ENCODE measurements at places on chromosomes 12 and 14.

GRCh38 chr14:32593290-32593942 lies 264.3 kb downstream of the AKAP6 start:
- no peak for DNase-seq

DNA sequence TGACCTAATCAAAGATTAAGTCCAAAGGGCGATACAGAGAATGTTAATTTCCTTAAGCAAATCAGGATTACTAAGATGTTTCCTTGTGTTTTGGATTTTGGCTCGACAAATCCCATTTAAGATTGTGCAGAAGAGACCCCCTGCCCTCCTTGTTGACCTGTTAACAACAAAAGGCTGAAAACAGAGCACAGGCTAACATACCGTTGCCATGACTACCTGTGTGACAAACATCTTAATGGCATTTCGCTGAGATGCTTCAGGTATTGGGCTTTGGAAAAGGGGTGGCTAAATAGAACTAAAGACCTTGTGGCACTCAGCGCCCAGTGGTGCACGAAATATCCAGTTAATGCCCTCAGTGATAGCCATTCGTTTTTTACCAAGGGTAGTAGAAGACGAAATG lies 1532.3 kb upstream of the TMEM132C start:
- DNase-seq = no peak

- no peak for DNase-seq
Measured at GRCh38 chr12:80838708-80839107, 99.0 kb downstream of the LIN7A start.

DNA sequence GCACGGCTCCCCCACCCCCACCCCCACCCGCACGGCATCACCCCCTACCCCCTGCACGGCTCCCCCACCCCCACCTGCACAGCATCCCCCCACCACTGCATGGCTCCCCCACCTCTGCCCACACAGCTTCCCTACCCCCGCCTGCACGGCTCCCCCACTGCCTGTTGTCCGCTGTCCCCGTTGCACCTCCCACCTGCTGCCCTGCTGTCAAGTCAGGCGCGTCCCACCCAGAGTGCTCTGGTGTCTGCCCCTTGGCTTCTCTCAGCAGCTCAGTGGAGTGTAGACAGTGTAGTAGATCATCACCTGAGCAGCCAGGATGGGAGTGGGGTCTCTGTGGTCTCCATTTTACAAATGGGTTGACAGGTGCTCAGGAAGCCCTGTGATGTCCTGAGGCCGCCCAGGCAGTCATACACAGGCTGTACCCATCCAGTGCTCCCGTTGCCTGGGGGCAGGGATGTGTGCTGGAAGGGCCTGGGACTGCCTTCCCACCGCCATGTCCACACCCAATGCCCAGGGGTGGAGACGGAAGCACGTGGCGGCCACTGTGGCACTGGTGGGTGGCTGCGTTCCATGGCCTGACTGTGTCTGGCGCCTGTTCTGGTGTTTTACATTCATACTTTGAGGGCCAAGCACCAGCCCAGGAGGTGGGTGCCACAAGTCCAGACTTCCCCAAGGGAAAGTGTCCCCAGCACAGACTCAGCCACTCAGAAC lies 32.5 kb downstream of the PACS2 start:
- DNase-seq = no peak

DNA sequence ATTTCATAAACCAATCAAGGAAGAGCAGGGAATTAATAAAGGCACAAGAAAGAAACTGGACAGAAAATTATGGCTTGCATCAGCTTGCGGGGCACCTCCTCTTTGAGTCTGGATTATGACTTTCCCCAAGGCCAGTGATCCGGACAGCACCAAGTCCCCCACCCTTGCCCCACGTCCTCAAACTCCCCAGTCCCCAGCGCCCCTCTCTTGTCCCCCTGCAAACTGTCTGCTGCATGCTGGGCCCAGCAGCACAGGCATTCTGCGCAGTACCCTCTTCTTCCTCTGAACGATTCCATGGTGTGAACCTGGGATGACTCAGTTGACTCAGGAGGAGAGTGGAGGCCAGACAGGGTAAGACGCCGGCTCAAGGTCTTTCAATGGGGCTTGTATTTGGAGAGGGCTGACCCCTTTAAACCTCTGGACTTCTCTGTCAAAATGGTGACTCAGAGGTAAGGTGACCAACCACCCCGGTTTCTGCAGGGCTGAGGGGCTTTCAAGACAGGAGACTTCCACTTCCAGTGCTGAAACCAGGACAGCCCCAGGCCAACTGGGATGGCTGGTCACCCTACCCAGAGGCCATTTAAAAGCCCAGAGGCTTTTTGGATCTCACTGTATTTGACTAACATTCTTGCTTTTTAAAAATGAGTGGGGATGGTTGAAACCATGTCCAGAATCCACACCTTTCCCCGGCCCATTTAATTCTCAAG lies 13.5 kb downstream of the C14orf132 start:
- DNase-seq = no peak

DNA sequence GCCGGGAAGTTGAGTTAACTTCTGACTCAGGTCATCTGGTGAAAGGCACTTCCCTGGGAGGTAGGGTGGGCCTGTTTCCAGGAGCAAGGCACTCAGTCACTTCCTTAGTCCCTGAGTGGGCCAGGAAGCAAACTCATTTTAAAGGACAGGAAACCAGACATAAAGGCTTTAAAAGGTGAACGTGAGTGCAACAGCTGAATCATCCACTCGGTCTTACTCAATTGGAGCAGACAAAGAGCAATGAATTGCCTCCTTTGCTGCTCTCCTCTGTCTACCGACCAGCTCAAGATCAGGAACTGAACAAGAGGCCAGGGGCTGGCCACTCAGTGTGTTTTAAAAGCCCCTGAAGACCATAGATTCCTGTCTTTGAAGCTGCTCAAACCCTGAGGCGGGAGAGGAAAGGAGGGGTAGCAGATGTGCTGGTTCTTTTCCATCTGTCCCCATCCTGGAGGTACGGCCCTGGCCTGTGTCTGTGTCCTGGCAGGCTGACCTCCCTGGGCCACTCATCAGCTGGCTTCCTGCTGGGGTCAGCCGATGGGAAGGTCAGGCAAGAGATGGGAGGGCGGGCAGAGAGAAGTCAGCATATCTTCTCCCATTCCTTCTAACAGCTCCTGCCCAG lies 148.9 kb downstream of the PPM1H start:
- DNase-seq = no peak

DNA sequence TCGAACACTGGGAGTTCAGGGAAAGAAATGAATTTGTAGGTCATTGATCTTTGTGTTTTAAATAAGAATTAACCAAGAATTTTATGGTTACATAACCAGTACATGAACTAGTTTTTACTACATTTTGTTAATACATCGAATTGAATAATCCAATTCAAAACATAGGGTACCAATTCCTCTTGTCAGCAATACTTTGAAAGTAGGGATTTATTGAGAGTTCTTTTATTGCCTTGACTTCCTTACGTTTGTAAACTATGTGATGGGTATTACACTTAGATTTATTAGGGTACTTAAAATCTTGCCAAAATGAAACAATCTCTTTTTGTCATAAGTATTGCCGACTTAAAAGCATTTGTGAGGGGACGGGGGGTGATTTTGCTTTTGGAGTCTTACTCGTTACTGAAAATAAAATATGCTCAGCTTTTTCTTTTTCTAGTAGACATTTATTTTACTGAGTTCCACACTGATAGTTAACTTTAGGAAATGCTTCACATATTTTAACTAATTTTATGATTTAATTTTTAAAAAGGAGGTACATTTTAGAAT lies 22.4 kb downstream of the SOCS2 start:
- no peak for DNase-seq

DNA sequence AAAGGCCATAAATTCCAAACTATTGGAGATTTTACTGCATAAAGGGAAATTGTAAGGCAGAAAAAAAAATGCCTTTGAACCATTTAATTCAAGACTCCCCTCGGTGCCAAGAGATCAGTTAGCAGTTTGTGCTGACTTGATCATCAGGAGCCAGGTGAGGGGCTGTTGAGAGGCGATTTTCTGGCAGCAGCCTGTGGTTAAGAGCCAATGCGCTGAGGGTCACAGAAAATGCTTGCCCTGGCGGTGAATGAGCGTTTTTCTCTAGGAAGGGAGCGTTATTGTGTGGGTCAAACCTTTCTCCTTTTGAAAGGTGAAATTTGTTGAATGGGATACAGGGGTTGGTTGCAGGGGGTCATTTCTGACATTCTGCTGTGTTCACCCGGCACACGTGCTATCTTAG lies 4.7 kb downstream of the SRRM4 start:
- no peak for DNase-seq

- no peak for DNase-seq
Measured at GRCh38 chr12:67472539-67472938, 176.0 kb upstream of the DYRK2 start.

GRCh38 chr14:67514650-67515385 lies 18.3 kb upstream of the PLEKHH1 start:
- DNase-seq = no peak

- no peak for DNase-seq
Measured at GRCh38 chr12:11745113-11745512, 95.6 kb downstream of the ETV6 start.
